ENCODE measurements at places on chromosomes 2 and 18.

- DNase-seq: peak; percentile 88
Observed at GRCh38 chr2:224816816-224817215, 100.7 kb upstream of the CCDC195 start.

DNA sequence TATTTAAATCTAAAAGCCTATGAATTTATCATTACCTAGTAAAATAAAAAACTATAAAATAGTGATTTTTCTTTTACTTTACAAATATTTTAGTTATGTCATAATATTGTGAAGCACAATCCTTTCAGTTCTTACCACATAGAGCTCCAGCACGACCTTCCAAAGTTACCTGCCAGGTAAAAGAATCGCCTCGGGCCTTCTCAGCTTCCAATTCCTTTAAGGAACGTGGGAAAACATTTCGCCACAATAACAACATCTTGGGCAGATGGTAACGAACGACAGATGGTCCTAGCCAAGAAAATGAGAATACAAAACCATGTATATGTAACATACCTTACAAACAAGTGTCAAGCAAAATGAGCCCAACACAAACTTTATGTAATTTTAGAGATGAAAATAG lies 23.7 kb downstream of the HEATR5B start:
- DNase-seq: no peak

DNA sequence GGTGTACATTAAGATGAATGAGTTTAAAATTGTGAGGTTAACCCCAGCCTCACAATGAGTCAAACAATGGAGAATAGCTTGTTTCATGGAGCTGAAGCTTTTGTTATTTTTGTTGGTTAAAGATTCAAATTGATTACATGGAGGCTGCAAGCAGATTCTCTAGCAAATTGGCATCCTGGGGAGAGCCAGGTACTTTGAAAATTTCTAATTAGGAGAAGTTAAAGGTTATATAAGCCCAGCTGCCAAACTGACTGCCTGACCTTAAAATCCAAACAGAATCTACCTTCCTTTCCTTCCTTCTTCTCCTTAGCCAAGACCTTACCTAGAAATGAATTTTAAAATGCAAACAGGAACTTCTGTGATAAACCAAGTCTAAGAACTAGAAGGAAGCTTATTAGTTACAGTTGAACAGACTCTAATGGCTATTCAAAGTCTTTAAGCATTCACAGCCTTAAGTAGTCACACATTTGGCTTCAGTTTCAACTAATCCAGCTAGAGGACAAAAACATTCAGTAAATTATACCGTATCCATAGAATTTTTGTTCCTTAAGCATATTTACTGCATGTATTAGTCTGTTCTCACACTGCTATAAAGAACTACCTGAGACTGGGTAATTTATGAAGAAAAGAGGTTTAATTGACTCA lies 31.5 kb upstream of the PGAP1 start:
- no peak for DNase-seq

- peak; percentile 89 for DNase-seq
Observed at GRCh38 chr18:55830544-55830943, 242.6 kb upstream of the TCF4 start.

GRCh38 chr2:197793456-197793855 lies 8.3 kb upstream of the BOLL start:
- no peak for DNase-seq

DNA sequence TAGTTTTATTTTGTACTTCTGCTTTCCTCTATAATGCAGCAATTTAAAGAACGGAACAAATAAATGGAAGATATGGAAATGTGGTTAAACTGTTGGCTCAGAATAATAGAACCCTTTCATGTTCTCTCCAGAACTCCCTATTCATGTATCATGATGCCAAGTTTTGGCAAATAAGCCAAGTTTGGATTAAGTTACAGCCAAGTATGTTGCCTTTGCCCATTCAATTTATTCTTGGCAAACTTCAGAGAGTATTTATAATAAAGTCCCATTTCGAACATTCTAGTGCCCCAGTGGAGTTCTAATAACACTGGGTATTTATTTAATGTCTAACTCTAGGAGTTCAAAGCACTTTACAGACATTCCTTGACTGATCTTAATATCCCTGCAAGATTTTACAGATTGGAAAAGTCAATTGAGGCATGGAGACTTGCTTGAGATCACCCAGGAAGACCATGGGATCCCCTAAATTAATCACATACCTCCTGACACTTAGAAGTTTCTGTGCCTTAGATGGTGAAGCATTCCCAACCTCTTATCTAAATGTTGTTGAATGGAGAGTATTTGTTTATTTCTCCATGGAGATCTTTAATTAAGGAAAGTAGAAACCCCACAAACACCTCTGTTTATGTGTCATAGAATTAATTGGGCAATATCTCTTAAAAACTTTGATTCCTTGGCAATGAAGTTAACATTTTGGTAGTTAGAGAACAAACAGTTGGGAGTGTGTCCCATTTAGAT lies 106.7 kb downstream of the ACKR3 start:
- DNase-seq: peak; percentile 50

DNA sequence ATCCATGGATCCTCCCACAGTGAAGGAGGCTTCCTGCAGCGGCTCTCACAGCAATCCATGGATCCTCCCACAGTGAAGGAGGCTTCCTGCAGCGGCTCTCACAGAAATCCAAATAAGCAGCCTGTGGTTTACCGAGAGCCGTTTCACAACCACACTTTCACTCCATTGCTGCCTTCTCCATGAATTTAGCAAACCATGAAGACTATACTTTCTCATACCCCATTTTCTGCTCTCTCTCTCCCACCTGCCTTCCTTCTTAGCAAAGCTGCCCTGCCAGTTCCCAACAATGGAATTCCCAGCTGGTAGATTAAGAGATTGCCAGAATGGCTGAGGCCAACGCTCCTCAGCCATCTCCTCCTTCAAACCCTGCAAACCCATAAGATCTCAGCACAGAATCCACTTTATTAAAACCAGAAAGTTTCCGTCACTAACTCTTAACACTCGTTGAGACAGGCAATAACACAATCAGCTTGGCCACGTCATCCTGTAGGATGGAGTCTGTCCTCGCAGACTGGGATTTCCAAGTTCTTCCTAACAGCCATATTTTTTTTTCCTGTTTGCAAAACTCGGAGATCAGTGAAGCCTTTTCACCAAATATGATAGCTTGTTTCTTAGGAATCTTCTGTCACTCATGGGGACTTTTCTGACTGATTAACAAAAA lies 162.2 kb downstream of the PXDN start:
- peak; percentile 65 for DNase-seq

DNA sequence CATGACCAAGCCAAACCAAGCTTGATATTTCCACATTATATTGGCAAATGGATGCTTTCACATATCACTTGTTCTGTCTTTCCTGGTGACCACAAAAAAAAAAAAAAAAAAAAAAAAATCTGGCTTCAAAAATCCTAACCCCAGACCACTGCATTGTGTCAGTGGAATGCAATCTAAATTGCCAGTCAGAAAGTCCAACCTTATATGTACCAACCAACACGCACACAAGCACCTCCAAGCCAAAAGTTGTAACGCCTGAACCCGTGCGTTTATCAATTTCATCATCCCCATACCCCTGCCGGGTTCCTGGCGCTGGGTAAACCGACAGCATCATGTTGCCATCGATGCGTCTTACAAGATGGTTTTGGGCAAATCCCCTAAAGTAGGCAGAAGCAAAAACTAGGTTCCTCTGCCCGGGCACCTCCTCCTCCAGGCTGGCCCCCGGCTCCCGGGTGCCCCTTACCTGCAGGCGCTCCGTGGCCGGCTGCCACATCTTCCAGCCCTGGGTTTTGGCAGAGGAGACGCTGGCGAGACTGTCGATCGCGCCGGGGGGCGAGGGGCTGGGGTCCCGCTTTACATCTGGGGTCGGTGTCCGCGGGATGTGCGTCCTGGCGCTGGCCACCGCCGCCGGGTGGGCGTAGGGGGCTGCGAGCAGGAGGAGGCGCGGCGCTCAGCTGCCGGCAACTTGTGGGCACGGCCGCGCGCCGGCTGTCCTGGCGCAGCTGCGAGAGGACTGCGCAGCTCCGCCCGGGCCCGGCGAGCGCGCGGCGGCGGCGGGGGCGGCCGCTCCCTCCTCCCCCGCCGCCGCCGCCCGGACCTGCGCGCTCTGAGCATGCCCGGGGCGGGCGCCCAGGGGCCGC lies at the start of gene PID1:
TSS of gene PID1 (minus strand) at position 737 of the 860 bp plus-strand sequence. CDS start at position 493, 244 bp downstream.
- peak; percentile 71 for DNase-seq

DNA sequence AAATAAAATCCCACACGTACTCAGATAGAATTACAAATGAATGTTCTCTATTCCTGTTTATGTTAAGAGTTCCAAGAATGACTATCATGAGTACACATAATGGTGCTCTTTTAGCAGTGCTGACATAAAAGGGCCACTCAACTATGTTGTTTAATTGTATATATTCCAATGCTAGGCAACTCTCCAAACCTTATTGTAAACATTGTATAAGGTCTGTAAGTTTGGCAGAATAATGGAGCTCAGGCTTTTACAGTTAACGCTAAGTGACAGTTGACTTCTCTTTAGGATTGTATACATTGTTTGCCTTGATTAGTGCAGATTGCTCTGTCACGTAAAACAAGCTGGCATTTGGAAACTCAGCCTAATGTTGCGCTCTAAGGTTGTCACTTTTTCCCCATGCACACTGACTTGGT lies 20.8 kb downstream of the RBMS1 start:
- DNase-seq: peak; percentile 15

GRCh38 chr2:120291401-120292311 lies 39.0 kb downstream of the RALB start:
- peak; percentile 70 for DNase-seq

GRCh38 chr2:5691985-5692529 lies at the start of gene SOX11:
Gene SOX11 (plus strand): TSS chr2:5692384. CDS start chr2:5692722, 338 bp downstream.
- no peak for DNase-seq

DNA sequence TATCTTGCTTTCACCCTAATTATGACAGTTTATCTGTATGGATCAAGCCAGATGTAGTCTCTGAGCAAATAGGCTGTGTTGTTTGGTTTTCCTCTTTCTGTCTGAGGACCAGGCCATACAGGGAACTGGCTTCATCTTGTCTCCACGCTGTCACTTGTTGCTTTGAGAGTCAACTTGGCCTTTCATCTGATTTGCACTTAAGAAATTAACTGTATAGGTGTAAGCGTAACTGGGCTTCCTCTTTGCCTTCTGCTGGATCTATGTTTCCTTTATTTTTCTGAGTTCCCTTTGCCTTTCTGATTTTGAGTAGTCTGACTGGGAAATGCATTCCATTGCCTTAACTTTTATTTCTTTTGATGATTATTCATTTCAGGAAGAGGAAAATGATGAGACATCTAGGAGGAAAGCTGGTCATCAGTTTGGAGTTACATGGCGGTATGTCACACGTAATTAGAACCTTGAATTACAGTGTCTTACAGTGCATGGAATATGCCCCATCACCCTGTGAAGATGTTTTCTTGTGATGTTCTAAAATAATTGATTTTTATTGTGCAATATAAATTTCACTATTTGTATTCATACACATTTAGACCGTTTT lies 17.4 kb downstream of the PTCD3 start:
- no peak for DNase-seq

All from RPMI7951 (cell line).